Lung (tissue), 17 donors: ENCODE measurements at places on chromosomes 5 and 9. TPM values are rescaled to one million over a fixed set of nuclear protein-coding genes. Genes with fewer than 3 reads are reported as not detected.

- no peak overlapping the region for H3K4me3 ChIP-seq
- H3K27me3 ChIP-seq, result no peaks in the 10 kb centered on the region
- H3K4me1 ChIP-seq, result no peaks in the 10 kb centered on the region
- H3K36me3 ChIP-seq, result no peaks in the 10 kb centered on the region
Observed at GRCh38 chr5:97131921-97132320, 10.5 kb downstream of the LIX1 start.

GRCh38 chr9:17017931-17018491 is 116.8 kb upstream of the CNTLN start:
- no peak overlapping the region for H3K27ac ChIP-seq
- DNase-seq, result peak; percentile 22
- no peaks in the 10 kb centered on the region for H3K4me1 ChIP-seq

DNA sequence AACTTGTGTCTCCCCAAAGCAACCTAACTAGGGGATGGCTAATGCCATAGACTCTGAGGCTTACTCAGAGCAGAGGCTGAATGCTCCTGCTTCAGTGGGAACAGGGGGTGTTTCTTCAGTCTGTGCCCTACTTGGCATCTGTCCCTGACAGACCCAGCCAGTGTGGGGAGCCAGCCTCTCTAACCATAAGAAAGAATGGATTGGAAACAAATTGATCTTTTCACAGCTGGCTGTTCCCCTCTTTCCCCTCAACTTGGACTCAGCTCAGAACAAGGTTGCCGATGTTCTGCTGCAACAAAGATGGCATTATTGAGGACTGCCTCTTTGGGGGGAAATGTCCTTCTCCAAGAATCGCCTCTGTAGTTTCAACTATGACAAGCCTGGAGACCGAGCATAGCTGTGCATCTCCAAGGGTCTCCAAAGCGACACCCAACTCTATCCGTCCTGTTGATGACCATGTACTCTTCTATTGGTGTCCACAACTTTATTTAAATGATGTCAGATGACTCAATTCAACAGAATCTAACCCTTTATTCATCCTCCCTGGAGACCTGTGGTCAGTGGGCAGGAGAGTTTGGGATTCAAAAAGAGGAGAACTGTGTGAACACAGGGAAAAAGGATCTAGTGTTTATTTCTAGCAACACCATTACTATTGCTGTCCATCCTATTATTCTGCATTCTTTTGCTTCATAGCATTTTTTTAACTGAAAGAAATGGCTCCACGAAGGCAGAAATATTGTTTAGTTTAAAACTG is 24.7 kb upstream of the TNC start:
- DNase-seq, result no peak
- H3K36me3 ChIP-seq, result no peaks in the 10 kb centered on the region
- no peaks in the 10 kb centered on the region for H3K27me3 ChIP-seq
- H3K27ac ChIP-seq, result no peak overlapping the region

DNA sequence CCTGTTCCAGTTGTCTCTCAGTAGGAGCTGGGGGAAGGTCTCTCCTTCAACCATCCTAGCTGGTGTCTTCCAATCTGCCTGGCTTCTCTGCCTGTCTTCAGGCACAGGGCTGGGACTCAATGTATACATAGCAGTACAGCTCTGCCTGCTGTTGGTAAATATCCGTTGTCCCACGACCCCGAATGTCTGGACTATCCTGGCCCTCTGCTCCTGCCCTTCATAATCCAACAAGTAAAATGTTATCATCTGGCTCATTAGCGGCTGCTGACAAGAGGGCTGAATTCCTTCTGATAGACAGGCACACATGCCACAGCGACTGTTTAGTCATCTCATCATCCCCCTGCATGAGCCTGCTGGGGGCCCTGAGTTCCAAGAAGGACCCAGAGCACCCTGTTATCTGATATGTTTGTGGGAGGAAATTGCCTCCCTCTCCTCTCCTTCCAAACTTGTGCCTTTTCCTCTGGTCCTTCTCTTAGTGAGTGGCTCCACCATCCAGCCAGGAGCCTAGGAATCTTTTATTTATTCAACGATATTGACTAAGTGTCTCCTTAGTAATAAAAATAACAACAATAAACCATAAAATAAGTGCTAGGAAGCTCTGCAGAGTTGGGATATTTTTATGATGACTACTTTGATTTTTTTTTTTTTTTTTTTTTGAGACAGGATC is 29.5 kb upstream of the TGFBR1 start:
- H3K27me3 ChIP-seq, result no peaks in the 10 kb centered on the region
- no peak overlapping the region for H3K27ac ChIP-seq
- H3K4me3 ChIP-seq, result no peak overlapping the region
- DNase-seq, result no peak
- no peaks in the 10 kb centered on the region for H3K36me3 ChIP-seq
- H3K4me1 ChIP-seq, result no peaks in the 10 kb centered on the region

The GRM6 gene
- not detected for total RNA-seq
